Umbilical cord (tissue), 2 donors: ENCODE measurements at places on chromosomes 13 and 19.
A peak's percentile ranks its signal among the peaks of the same experiment; 100 is the strongest.

- DNase-seq = no peak
Measured at GRCh38 chr19:15922021-15922420, 12.3 kb downstream of the CYP4F11 start.

GRCh38 chr13:112616586-112617362 lies 28.8 kb upstream of the TUBGCP3 start:
- peak; percentile 58 for DNase-seq

GRCh38 chr13:112055036-112055914 lies 11.7 kb upstream of the SOX1 start:
- no peak for DNase-seq

GRCh38 chr19:14085309-14085995 lies at the start of gene C19orf67:
C19orf67 (minus strand) TSS chr19:14085783; CDS start chr19:14085627, 156 bp downstream.
- DNase-seq = no peak

- no peak for DNase-seq
Measured at GRCh38 chr13:63190219-63190618, 1774.6 kb upstream of the PCDH20 start.
